Activated naive CD8-positive, alpha-beta T cell treated with anti-CD3 and anti-CD28 coated beads, Interleukin-2, amount 10 ng/mL, durations not matched to agents 7 days and 5 days (primary cell): ENCODE measurements at places on chromosomes 5 and 9. TPM values are rescaled to one million over a fixed set of nuclear protein-coding genes. Genes with fewer than 3 reads are reported as not detected.

GRCh38 chr5:149260761-149261160 lies 10.9 kb upstream of the AFAP1L1 start:
- DNase-seq: no peak

- DNase-seq: no peak
Observed at GRCh38 chr5:13510616-13511015, 433.9 kb downstream of the DNAH5 start.

GRCh38 chr5:77492653-77493000 lies 511 bp upstream of the WDR41 start:
- no peak for DNase-seq

GRCh38 chr9:126511411-126511810 lies 102.3 kb upstream of the LMX1B start:
- DNase-seq: no peak

- no peak for DNase-seq
Observed at GRCh38 chr9:76716085-76716672, 48.1 kb upstream of the PCA3 start.

ECM2 gene
- total RNA-seq: not detected

- DNase-seq: peak; percentile 72
Observed at GRCh38 chr5:132238169-132238744, 10.6 kb upstream of the P4HA2 start.

NUTM2G gene
- total RNA-seq: not detected

GRCh38 chr9:133125941-133126696 lies 5.1 kb upstream of the RALGDS start:
- no peak for DNase-seq

GRCh38 chr9:78383130-78383529 lies 86.2 kb downstream of the PSAT1 start:
- DNase-seq: no peak

GRCh38 chr9:74078647-74079046 lies 418.5 kb upstream of the RORB start:
- DNase-seq: no peak

SKP2 gene
- total RNA-seq: 49.2 TPM

DOCK2 gene
- total RNA-seq: 266 TPM

TRAF1 gene
- 97.1 TPM for total RNA-seq
